ENCODE measurements at places on chromosomes 1 and 21. TPM values are rescaled to one million over a fixed set of nuclear protein-coding genes. Genes with fewer than 3 reads are reported as not detected.

The KRTAP11-1 gene
- polyA plus RNA-seq, result not detected

The S100A7 gene
- 0.43 TPM for polyA plus RNA-seq

The TFAP2E gene
- 0.98 TPM for polyA plus RNA-seq

The TFF2 gene
- polyA plus RNA-seq, result not detected

The S100A9 gene
- 6.2 TPM for polyA plus RNA-seq

The RBM11 gene
- 5.2 TPM for polyA plus RNA-seq

The AMY1A gene
- not detected for polyA plus RNA-seq

The ABL2 gene
- polyA plus RNA-seq, result 13.5 TPM

The FLG2 gene
- polyA plus RNA-seq, result 0.40 TPM

DNA sequence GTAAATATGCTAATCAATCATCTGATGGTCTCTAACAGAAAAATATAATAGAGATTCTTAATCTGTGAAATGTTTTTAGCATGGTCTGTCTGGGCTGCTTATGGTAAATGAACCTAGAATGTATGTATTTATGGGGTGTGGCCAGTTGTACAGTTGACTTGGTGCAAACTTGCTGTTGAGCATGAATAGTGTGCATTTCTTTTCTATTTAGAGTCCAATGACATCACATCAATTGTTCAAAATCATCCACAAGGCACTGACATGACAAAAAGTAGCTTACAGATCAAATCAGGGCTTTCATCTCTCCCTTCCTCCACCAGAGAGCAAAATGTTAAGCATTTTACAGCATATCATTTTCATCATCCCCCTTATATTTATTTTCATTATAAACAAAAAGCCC lies 1010.3 kb downstream of the KCNT2 start:
- DNase-seq, result no peak

GRCh38 chr21:16891821-16892220 lies 621.0 kb upstream of the CXADR start:
- no peak for DNase-seq

DNA sequence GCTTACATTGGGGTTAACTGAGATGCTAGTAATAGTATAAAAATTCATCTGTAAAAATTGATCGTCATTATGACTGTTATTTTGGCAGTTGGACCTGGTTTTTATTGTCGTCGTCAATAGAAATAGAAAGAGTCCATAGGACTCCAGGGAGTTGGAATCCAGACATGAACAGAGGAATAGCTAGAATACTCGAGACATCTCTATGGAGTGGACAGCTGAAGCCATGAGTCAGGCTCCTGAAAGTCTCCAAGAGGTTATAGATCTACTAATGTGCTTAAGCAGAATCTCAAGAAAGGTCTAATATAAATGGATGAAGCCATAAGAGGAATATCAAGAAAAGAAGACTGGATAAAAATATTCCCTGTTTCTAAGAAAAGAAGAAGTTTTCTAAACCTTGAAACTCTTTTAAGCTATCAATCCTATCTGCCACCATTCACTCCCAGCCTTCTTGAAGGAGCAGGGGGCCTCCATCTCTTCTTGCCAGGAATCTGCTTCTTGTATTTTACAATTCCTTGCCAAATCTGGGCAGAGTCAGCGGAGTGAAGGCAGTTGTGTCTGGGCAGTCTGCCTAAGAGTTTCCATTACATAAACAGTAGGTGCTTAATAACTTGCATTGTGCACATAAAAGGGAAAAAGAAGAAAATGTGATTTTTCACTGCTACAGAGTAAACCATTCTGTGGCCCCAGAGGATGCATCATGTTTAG lies 163.3 kb downstream of the ST6GALNAC5 start:
- no peak for DNase-seq

DNA sequence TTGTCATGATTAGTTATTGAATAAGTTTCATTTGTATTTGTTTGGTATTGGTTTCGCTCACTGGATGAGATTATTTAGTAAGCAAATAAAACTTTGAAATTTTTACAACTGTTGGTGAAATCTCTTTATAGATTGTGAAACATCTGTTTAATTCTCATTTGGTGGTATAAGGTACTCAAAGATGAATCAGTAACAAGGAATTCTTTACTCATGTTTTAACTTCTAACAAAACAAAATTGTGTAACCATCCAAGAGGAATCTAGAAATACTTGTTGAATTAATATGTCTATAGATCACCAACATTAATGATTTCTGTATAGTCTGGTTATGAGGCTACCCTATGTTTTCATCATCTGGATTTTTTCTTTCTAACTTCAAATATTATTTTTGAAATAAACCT lies 62.8 kb upstream of the USP25 start:
- no peak for DNase-seq

- no peak for DNase-seq
These were observed at the start of gene ABCG1 for GRCh38 chr21:42218836-42219605. TSS of gene ABCG1 (plus strand) at chr21:42219140. CDS start at chr21:42219263, 123 bp downstream.

GRCh38 chr1:26822737-26823395 lies 3.6 kb upstream of the ZDHHC18 start:
- no peak for DNase-seq

Measured in left kidney (tissue), 8 donors.